Stimulated activated CD4-positive, alpha-beta T cell treated with anti-CD3 and anti-CD28 coated beads, TNF-alpha, amount 100 ng/mL, for 24 hours (primary cell): ENCODE measurements at places on chromosomes 6 and 20.

DNA sequence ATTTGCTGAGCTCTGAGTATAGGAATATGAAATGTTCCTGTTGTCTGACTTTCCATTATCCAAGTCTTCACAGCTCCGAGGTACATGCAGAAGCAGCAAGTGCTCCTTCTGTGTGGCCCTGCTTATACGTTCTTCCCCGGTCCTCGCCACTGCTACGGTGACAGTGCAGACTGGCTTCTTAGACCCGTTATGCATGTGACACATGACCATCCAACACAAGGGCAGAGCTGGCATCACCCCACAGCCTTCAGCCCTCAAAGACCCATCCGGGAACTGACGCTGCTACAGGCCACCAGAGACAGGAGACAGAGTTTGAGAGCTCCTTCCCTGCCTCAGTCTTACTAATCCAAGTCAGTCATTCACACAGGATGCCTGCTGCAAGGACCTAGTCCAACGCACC lies 70.4 kb downstream of the TRAM2 start:
- no peak for DNase-seq

DNA sequence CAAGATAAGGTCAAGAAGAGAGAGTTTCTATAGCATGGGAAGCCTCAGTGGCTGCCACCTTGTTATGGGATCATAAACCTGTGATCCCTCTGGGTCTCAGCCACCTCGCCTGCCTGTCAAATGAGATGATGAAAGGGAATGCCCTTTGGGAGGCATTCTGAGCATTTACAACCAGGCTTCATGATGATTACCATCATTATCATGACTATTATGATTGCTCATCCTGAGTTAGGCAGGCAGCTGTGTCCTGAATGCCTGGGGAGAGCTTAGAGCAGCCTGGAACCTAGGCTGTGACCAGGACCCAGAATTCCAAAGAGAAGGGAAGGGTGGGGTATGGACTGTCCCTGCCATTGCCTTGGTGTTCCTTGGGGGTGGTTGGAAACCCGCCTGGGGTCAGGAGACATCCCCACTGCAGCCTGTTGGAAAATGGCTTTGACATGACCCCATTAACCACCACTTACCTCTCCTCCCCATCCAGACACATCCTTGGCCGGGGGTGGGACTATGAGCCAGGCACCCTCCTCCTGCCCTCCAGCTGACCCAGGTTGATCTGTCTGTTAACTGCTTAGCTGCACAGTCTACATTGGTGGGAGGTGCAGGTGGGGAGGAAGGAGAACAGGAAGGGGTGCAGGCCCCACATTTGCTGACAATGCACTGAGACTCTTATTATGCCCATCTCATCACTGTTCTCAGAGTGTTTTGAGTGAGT lies 51.9 kb downstream of the LRFN2 start:
- DNase-seq, result no peak

GRCh38 chr6:12289365-12289919 lies 719 bp upstream of the EDN1 start:
- peak; percentile 7 for DNase-seq

DNA sequence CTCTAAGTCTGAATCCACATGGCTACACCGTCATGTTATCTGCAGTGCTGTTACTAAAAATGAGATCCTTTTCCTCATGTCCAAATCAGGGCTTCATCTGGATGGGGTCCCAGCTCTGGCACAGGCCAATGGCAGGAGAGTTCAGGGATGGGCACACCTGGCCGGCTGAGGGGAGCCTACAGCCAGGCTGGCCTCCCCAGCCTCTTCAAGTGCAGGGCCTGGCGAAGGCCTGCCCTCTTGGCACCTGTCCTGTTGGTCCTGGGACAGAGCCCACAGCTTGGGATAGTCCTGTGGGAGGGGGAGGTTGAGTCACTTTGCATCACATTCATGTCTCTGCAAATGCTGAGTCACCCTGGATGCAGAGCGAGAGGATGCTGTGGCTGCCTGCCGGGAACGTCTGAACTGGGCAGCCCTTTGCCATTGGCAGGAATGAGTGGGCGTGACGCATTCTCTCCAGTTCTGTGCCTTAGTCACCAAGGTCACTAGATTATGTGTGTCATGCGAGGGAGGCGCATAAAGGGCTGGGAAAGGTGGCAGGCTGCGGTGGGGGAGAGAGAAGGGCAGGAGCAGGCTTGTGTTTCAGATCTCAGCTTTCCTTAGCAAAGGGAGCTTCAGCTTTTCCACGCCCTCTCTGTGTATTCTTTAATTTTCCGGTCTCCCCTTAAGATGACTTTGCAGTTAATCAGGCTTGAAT lies 223.2 kb upstream of the ECI2 start:
- DNase-seq, result peak; percentile 38

- no peak for DNase-seq
Observed at GRCh38 chr6:149230712-149231460, 86.6 kb upstream of the TAB2 start.
